ENCODE measurements at places on chromosomes 3 and 15. TPM values are rescaled to one million over a fixed set of nuclear protein-coding genes. Genes with fewer than 3 reads are reported as not detected.

DNA sequence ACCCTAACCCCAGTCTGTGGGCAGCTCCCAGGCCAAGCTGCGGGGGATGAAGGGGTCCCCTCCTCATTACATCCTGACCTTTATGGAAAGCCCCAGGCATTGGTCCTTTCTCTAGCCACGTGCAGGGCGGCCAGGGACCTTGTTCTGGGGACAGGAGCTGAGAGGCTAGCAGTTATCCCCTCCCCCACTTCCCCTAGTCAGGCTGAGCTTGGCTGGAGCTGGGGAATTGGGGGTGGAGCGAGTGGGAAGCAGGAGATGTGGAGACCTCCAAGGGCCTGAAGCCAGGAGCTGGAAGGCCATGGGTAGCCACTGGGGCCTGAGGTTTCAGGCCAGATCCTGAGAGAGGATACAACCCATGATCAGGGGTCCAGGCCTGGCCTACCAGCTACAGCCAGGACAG lies 45.8 kb downstream of the DNAH1 start:
- no peak for DNase-seq

DNA sequence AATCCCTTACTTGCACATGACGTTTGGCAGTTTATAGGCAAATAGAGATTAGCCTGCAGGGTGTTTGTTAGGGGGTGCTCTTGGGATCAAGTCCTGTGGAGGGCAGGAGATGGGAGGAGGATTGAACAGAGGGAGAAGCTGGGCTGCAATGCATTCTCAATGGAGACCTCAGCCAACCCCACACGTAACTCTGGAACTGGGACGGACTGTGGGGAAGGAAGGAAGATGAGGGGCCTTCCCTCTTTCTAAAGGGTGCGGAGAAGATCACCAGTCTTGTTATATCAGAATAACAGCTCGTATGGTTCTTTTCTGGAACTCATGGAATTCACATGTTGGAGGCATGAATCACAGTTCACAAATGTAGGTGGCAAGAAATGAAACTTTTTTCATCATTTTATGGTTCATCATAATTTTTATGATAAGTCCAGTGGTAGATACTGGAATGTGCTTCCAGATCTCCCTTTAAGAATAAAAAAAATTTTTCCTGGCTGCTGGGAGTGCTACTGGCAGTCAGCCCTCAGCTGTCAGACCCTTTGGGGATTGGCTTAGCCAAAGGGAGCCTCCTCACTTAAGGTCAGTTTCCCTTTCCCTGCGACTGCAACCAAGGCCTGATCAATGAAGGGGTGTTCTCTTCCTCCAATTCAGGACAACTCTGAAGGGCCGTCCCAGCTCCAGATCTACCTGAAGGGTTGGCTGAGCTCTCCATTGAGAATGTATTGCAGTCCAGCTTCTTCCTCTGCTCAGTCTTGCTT lies 20.5 kb upstream of the LYZL4 start:
- no peak for DNase-seq

DNA sequence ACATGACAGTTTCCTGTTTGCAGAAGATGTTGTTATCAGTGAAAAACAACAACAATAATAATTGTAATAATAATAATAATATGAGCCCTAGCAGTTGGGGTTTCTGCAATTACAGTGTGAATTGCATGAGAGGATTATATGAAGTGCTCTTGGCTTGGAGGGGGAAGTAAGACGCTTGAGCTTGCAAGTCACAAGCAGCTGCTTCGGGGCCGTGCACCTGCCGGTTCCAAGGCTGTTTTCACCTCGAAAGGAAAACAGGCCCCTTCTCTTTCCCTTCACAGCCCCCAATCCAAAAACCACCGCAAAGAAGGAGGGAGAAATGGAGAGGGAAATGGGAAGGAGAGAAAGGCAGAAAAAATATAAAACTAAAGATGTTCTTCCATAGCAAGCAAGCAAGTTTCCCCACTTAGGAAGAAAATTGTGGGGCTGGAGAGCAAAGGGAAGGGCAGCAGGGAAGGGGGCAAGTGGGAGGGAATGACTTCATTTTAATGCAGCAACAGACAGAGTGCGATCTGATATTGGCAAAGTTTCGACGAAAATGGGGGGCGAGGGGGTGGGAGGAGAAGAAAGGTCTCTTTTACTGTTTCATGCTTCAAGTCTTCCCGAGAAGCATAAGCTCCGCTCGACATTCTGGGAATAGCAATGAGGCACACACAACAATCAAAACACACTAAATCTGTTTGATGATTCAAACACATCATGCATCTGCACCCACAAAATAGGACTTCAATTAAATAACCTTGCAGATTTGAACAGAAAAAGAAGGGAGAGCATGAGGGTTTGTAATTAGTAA lies 284.2 kb upstream of the ATP11B start:
- no peak for DNase-seq

DNA sequence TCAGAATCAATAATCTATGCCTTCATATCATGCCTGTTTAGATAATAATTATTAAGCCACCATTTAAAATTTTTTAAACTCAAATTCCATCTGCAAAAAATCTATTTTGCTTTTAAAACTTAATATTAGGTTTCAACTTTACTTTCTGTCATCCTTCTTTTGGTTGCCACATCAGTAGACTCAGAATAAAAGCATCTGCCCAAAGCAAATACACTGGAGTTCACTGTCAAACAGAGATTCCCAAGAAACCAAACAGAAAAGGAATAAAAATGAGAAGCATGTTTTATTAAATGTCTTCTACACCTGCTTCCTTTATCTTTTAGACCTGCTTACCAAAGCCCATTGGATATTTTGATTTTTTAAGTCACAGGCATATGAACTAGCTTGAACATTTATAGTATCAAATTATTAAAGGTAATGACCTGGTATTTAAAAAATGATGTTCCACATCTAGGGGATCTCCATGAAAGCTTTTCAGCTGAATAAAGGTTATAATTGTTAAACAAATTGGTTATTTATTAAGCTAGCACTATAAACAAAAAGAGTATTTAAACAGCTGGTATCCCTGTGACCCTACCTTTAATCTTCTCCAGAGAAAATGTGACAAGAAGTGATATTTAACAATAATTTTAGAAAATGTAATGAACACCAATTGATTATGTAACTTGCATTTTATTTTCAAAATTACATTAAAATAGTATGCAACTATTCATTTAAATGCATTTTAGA lies 62.5 kb downstream of the ALCAM start:
- DNase-seq = no peak

DNA sequence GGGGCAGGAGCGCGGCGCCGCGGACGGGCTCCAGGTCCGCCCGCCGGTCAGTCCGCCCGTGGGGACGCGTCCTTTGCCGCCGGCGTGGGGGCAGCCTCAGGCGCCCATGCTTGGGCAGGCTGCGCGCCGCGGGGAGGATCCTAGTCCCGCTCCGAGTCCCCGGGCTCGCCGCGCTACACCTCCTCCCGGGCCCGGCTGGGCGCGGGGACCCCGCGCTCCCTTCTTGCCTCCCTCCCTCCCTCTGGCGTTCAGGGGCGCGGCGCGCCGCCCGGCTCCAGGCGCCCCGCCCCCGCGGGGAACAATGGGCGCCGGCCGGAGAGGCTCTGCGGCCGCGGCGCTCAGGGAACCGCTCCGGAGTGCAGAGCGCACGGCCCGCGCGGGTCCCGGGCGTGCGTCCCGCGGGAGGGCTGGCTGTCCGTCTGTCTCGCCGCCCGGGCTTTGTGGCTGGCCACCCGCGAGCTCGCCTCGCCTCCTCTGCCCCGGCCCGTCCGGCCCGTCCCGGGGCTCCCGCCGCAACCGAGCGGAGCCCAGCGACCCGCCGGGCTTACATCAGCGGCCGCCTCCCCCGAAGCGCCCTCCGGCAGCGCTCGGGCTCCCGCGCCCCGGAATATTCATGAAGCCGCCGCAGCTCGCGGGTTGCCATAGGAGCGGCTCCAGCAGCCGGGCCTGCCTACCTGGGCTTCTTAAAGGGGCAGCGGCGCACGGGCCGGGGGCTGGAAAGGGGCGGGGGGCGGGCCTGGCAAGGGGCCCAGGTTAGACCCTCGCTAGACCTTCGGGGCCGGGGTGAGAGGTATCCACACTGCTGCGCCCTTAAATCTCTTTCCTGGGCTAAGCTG lies at the start of gene HCN4:
Gene HCN4, minus strand, starts transcription at position 658 of the 836 bp plus-strand sequence. CDS start 688 bp downstream, outside the sequence.
- no peak for DNase-seq

GRCh38 chr3:196197524-196197923 lies 13.7 kb downstream of the ZDHHC19 start:
- DNase-seq = no peak

- DNase-seq = no peak
These were observed 17.4 kb downstream of the KAT2B start for GRCh38 chr3:20057612-20058180.

- peak; percentile 69 for DNase-seq
These were observed 2.9 kb upstream of the TFG start for GRCh38 chr3:100706365-100706764.

DNA sequence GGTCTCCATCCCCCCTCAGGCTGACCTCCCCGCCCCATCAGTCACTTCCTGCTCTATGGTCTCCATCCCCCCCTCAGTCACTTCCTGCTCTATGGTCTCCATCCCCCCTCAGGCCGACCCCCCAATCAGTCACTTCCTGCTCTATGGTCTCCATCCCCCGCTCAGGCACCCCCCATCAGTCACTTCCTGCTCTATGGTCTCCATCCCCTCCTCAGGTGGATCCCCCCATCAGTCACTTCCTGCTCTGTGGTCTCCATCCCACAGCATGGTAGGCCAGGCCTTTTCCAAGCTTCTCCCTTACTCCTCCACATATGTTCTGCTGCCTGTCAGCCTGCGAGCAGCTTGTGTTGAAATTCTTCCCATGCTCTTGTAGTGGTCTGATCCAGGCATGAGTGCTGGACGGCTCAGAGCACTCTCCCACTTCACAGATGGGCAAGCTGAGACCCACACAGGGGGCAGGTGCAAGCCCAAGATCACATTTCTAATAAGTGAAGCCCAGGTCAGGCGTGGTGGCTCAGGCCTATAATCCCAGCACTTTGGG lies 36.8 kb downstream of the BDH1 start:
- no peak for DNase-seq

DNA sequence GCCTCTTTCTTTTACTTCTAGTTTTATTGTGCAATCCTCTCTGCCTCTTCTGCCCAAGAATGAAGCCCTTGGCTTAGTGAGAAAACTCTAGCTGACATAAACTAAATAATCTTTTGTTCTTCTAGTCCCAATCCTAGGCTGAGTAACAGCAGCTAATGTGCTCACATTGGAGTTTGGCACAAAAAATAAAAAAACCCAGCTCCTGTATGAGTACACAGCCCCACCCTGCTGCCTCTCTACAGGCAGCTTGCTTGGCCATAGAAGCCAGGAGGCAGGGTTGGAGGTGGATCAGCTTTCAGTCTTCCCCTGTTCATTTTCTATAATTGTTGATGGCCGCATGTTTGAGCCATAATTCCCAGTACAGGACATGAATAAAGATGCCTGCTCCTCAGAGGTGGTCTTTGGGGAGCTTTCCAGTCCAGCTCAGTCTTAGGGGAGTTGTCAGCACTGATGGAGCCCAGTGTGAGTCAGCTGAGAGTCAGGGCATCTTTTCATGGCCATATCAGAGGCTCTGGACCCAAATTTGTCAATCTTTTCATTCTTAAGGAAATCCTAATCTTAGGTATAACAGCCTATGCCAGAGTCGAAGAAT lies 46.7 kb downstream of the RTP1 start:
- DNase-seq = no peak

DNA sequence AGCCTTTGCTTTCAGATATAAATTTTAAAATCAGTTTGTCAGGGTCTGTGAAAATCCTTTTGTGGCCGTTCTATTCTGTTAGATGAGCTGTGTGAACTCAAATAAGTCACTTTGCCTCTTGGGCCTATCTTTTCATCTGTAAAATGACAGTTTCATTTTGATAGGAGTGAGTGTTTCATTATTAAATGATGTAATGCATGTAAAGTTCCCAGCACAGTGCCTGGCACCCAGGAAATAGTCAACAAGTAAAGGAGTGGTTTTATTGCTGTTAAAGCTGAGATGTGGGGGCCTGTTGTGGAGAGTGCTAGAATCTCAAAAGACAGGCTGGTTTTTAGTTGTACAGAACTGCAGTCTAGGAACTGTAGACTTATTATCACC lies 394.5 kb upstream of the CFAP20DC start:
- no peak for DNase-seq

DNA sequence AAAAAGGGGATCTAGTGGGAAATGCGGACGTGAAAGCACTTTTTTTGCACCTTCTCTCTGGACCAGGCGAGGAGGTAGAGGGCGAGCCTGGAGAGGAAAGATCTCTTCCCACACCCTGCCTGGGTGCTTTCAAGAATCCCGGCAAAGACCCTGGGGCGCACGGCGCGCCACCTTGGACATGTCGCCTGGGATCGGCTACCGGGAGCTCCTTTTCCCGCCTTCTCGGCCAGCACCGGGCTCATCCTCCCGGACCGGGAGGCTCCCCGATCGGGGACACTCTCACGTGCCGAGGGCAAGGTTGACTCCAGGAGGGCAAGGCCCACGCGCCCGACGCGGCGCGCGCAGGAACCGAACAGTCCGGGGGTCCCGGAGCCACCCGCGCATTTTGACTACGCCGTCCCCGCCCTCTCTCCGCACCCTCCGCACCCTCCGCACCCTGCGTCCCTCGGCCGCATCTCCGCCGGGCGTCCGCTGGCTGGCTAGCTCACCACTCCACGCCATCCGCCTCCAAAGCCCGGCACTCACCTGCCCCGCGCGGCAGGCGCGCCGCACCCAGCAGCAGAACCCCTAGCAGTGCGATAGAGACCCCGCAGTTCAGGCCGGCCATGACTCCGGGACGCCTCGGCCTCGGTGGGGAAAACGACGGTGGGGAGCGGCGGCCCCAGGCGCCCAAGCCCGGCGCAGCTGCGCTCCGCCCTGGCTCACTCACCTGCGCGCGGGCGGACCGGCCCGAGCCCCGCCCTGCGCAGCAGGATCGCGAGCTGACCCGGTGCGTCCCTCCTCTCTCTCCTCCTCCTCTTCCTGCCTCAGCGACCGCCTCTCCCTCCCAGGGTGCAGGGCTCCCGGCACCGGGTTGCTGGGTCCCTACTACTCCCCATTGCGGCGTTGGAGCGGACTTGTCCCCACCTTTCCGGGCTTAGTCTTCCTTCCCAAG lies at the start of gene CDCP1:
Gene CDCP1, minus strand, starts transcription at position 698 of the 934 bp plus-strand sequence. Its CDS starts 91 bp downstream, at position 607.
- no peak for DNase-seq

- no peak for DNase-seq
These were observed 5.8 kb downstream of the APBA2 start for GRCh38 chr15:28891588-28891987.

GRCh38 chr3:120428924-120429323 lies 21.9 kb downstream of the FSTL1 start:
- DNase-seq = peak; percentile 53

Gene CACNA1D
- not detected for total RNA-seq

Gene XCR1
- not detected for total RNA-seq

Gene RBPMS2
- 0.11 TPM for total RNA-seq

Gene GPD1L
- total RNA-seq = 7.8 TPM

Gene FXR1
- total RNA-seq = 160 TPM

Gene CXCR6
- total RNA-seq = not detected
